ENCODE measurements at places on chromosomes 11 and 22. TPM values are rescaled to one million over a fixed set of nuclear protein-coding genes. Genes with fewer than 3 reads are reported as not detected.

DNA sequence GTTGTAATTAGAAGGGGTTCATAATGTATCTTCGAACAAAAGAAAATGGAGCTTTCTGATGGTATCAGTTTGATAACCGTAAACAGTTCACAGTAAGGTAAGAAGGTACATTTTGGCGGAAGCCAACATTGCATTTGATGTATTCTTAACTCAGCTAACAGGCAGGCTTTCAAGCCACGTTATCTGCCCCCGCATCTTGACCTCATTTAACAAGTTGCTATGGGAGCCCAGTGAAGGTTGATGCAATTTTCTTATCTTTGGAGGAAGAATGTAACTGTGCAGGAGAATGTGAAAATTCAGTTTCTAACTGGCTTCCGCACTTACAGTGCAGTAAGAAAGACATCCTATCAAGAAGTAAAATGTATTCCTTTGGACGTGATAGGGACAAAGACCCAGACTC is 110.6 kb downstream of the ETS1 start:
- DNase-seq, result no peak

- no peak for DNase-seq
Observed at GRCh38 chr11:127600674-127601073, 600.1 kb upstream of the KIRREL3 start.

GRCh38 chr11:70696076-70696475 is 297.7 kb downstream of the CTTN start:
- DNase-seq, result no peak

GRCh38 chr22:33083212-33083611 is 25.0 kb upstream of the SYN3 start:
- DNase-seq, result no peak

DNA sequence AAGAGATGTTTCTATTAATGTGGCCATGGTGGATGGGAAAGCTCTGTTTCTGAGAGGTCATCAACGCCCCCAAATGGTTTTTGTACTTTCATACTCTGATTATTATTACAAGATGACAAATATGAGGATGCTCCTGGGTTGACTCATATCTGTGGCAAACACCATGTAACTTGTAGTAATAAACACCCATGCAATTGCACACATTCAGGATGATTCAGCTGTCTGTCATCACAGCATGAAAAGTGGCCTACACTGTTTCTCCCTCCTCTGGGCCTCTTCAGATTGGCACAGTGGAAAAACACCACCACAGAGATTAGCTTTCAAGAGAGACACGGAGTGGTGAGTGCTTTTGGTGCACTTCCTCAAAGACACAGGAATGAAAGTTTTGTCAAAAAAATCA is 85.4 kb downstream of the MTNR1B start:
- DNase-seq, result peak; percentile 80

GRCh38 chr22:28245579-28246224 is 326.6 kb upstream of the PITPNB start:
- DNase-seq, result peak; percentile 35

The JHY gene
- total RNA-seq, result 2.2 TPM

DNA sequence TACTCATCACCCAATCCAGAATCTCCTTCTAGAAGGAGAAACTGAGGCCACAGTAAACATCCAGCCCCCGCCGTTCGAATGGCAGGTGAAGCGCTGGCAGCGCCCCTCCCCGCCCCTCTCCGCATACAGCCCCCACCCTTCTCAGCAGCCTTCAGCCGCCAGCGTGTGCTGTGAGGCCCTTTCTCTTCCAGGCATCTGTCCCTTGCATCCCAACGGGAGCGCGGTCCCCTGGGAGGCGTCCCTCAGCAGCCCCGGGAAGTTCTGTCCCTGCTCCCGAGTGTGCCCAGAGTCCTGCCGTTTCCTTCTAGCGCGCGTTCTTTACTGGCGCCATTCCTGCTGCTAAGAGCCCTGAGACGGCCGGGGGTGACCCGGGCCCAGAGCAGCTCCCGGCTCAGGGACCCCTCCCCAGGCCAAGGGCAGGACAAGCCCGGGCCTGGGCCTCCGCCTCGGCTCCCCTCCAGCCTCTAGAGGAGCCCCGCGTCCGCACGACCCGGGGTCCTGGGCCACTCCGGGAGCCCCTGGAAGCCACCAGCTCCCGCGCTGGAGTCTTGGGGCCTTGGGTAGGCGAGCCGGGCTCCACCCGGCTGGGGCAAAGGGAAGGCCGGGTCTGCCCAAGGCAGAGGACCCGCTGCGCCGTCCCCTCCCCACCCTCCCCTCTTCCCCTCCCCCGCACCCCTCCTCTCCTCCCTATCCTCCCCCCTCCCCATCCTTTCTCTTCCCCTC is 450.4 kb downstream of the OPCML start:
- no peak for DNase-seq

The CYP2D6 gene
- 0.40 TPM for total RNA-seq

DNA sequence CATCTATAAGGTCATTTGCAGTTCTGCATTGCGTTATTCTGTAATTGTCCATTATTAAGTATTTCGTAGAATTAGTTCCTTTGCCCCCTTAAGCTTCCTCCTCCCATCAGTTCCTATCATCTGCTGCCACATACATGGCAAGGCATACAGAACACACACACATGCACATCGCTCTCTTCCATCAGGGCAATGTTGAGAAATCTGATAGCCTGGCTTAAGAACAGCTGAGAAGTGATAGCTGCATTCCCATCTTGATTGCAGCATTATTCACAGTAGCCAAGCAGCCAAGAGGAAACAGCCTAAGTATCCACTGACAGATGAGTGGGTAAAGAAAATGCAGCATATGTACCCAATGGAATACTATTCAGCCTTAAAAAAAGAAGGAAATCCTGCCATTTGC is 186.8 kb upstream of the CADM1 start:
- no peak for DNase-seq

- DNase-seq, result no peak
Observed at GRCh38 chr22:38569181-38569971, 607 bp downstream of the DMC1 start.

DNA sequence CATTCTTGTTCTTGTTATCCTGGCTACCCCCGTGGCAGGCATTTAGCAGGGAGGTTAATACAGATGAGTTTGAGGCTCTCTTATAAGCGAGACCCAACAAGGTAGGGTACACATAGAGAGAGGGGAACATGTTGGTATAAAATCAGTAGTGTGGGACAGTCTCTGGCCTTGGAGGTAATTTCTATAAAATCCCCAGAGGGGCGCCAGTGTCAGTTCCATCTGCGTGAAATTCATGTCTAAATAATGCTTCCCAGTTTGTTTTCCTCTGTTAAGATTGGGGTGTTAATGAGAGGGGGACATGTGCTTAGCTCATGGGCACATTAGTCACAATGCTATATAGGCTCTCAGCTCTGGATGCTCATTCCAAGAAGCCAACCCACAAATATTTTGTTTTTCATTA is 150.7 kb downstream of the MYO18B start:
- no peak for DNase-seq

DNA sequence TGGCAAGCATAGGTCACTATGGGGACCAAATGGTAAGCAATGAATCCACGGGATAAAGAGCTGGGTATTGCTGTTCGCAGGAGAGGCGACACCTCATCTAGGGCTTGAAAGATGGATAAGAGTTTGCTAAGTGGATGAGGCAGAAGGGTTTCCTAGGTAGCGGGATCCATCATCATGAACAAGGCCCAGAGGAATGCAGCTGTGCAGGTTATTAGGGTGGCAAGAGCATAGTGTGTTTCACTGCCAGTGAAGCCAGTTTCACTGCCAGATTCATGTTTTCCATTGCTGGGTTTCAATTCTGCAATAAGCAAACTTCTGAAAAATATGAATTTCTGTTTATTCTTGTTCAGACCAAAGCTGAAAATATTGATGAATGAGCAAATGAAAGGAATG is 27.2 kb downstream of the WEE1 start:
- DNase-seq, result peak; percentile 35

DNA sequence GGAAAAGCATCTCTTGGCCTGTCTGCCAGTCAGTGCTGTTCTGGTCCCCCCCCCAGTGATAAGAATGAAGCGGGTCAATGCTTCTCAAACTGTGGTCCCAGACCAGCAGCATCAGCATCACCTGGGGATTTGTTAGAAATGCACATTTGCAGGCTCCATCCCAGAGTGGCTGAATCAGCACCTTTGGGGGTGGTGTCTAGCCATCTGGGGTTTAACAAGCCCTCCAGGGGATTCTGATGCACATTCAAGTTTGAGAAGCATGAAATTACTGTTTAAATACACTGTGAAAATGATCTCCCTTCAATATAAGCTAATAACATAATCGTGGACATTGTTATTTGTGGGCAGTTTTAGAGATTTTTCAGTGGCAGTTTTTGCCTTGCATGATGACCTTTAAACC is 133.5 kb downstream of the MYO18B start:
- DNase-seq, result no peak

- peak; percentile 33 for DNase-seq
Observed at GRCh38 chr11:62614275-62614674, 1.2 kb downstream of the ROM1 start.

DNA sequence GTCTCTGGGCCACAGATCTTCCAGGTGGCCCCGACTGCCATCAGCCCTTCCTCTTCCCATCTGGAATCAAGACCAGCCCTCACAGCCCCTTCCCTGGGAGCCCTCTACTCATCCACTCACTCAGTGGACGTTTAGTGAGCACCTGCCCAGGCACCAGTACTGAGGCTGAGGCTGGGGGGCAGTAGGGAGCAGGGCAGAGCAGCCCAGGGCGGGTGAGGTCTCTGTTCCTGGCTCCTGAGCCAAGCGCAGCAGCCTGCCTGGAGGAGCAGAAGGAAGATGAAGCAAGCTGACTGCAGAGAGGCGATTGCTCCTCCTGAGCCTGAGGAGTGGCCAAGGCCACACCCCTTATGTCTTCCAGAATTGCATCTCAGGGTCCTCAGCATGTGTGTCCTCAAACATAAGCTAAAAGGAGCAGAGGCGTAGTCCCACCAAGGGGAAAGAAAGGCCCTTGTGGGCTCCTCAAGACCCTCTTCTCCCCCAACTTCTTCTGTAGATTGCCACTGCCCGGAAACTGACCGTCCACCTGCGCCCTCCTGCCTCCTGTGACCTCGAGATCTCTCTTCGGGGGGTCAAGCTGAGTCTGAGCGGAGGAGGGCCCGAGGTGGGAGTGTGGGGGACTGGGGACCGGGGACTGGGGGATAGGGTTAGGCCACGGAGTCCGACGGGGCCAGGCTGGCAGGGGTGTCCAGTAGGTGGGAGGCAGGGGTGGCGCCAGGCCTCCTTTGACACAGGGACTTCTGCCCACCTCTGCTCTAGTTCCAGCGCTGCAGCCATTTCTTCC is 5.8 kb downstream of the MAPK8IP2 start:
- DNase-seq, result no peak

GRCh38 chr11:69384251-69385143 is 90.5 kb downstream of the MYEOV start:
- no peak for DNase-seq

DNA sequence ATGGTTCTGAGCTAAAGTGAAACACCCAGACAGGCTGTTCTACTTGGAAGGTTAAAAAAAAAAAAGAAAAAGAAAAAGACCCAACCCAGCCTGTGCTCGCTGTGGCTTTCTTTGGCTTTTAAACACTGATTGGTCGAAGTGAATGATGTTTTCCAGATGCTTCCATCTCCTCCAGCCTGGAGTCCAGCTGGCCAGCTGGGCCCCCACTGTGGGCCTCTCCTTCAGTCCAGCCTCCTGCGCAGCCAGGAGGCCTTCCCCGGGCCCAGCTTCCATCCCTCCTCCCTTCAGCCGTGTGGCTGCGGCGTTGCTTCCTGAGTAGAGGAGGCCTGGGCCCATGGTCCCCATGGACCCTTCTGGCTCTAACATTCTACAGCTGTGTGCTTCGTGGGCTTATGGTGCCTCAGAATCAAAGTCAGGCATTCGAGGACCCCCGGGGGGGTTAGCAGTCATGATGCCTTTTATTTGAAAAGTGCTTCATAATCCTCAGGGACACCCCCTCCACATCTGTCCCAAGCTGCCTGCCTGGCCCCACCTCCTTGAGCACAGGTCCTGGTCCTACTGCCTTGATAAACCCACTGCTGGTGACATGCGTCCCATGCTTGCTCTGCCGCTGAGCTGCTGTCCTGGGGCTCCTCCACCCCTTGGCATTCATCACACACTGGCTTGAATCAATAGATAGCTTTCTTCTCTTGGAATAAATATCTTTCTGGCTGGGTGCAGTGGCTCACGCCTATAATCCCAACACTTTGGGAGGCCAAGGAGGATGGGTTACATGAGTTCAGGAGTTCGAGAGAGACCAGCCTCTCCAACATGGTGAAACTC is 42.2 kb upstream of the FBLN1 start:
- no peak for DNase-seq

GRCh38 chr11:63919267-63920125 is 2.5 kb upstream of the RCOR2 start:
- DNase-seq, result no peak

GRCh38 chr11:116651737-116652237 is 121.0 kb downstream of the BUD13 start:
- no peak for DNase-seq

GRCh38 chr11:26730414-26731083 is 8.7 kb upstream of the SLC5A12 start:
- DNase-seq, result no peak

DNA sequence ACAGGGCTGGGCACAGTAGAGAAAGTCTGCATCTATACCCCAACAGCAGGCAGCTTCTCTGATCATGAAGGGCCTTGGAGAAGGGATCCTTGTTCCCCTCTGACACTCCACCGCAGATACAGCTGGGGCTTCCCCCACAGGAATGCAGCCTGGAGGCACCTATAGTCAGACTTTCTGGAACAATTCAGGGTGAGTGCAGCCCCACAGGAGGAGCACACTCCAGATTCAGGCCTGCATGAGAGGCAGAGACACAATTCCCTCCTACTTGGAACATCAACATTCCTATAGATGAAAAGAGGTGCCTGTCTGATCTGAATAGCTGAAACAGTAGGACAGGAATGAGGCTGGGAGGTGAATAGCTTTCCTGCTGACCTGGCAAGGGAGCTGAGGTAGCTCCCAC is 1298.0 kb upstream of the CNTN5 start:
- no peak for DNase-seq

Measured in Daoy (cell line).